Activated CD8-positive, alpha-beta memory T cell treated with anti-CD3 and anti-CD28 coated beads, Interleukin-2, amount 10 ng/mL, durations not matched to agents 7 days and 5 days (primary cell): ENCODE measurements at places on chromosomes 13 and 19. TPM values are rescaled to one million over a fixed set of nuclear protein-coding genes. Genes with fewer than 3 reads are reported as not detected.
A peak's percentile ranks its signal among the peaks of the same experiment; 100 is the strongest.

TNNI3 gene
- not detected for total RNA-seq

C13orf42 gene
- total RNA-seq = not detected

ZNF441 gene
- 9.4 TPM for total RNA-seq

METTL21C gene
- not detected for total RNA-seq

BRME1 gene
- 4.4 TPM for total RNA-seq

ZNF329 gene
- total RNA-seq = 4.0 TPM

DNA sequence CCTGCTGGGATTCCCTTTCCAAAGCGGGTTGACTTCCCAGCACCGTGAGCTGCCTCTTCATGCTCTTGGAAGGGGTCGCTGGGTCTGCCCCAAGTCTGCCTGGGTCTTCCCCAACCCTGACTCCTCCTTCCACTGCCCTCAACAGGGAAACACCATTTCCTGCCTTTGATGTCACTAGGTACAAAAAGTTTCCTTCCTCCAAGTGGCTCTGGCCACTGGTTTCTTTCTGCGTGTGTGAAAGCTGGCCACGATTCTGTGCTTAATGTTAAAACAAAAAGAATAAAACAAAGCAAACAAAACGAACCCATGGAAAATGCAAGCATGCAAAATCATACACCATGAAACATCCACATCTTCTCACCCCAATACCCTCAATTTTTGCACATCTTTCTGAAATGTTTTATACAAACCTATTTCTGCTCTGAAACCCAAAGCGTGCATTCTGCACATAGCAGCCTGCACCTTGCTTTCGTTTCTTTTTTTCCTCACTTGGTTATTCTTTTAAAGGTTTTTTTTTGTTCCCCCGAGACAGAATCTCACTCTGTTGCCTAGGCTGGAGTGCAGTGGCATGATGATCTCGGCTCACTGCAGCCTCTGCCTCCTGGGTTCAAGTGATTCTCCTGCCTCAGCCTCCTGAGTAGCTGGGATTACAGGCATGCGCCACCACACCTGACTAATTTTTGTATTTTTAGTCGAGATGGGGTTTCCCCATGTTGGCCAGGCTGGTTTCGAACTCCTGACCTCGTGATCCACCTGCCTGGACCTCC lies 12.5 kb upstream of the TNFSF9 start:
- peak overlapping the region; percentile 86 for H3K27ac ChIP-seq
- peaks cover 2% of the 10 kb centered on the region for H3K36me3 ChIP-seq
- H3K4me3 ChIP-seq = peak overlapping the region; percentile 67
- H3K27me3 ChIP-seq = no peaks in the 10 kb centered on the region
- peak; percentile 76 for DNase-seq

GRCh38 chr13:50485979-50486935 lies 357.2 kb downstream of the DLEU7 start:
- no peaks in the 10 kb centered on the region for H3K36me3 ChIP-seq
- H3K27me3 ChIP-seq = peaks cover 17% of the 10 kb centered on the region
- H3K4me3 ChIP-seq = no peak overlapping the region

- no peak overlapping the region for H3K27ac ChIP-seq
- no peaks in the 10 kb centered on the region for H3K36me3 ChIP-seq
- H3K4me1 ChIP-seq = no peaks in the 10 kb centered on the region
- no peaks in the 10 kb centered on the region for H3K27me3 ChIP-seq
Observed at GRCh38 chr13:109941951-109942350, 155.6 kb upstream of the IRS2 start.

- H3K27ac ChIP-seq = no peak overlapping the region
- DNase-seq = no peak
- no peaks in the 10 kb centered on the region for H3K36me3 ChIP-seq
- H3K4me1 ChIP-seq = no peaks in the 10 kb centered on the region
- no peak overlapping the region for H3K4me3 ChIP-seq
- H3K27me3 ChIP-seq = no peaks in the 10 kb centered on the region
Observed at GRCh38 chr13:22936228-22936627, 244.6 kb upstream of the SGCG start.

GRCh38 chr13:51457086-51457815 lies 4.4 kb upstream of the INTS6 start:
- H3K27me3 ChIP-seq = no peaks in the 10 kb centered on the region
- H3K36me3 ChIP-seq = peaks cover 32% of the 10 kb centered on the region

DNA sequence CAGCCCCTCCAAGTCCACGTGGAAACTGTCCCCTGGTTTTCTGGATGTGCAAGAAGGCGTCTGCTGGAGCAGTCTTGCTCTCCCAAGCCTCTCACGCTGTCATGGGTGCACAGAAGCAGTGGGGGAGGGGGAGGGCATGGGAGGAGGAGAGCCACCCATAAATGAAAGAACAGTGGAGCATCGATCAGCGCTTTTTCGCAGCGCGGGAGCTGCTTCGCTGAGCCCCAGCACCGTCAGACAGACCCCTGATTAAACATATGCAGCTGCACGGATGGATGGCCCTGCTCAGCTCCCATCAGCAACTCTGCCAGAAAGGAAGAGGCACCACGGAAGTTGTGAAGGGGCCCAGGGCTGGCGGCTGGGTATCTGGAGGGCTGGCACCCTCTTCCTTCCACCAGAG lies 264.9 kb downstream of the UQCRFS1 start:
- no peak for DNase-seq
- no peaks in the 10 kb centered on the region for H3K36me3 ChIP-seq
- no peak overlapping the region for H3K27ac ChIP-seq
- no peaks in the 10 kb centered on the region for H3K4me1 ChIP-seq

GRCh38 chr19:4657262-4657661 lies 12.9 kb downstream of the MYDGF start:
- H3K4me1 ChIP-seq = peaks cover 11% of the 10 kb centered on the region
- peaks cover 13% of the 10 kb centered on the region for H3K36me3 ChIP-seq
- no peak overlapping the region for H3K27ac ChIP-seq
- no peaks in the 10 kb centered on the region for H3K27me3 ChIP-seq
- no peak for DNase-seq
- no peak overlapping the region for H3K4me3 ChIP-seq

GRCh38 chr13:58977085-58977484 lies 1186.6 kb downstream of the DIAPH3 start:
- H3K4me3 ChIP-seq = no peak overlapping the region
- H3K27ac ChIP-seq = no peak overlapping the region
- no peak for DNase-seq

- H3K27ac ChIP-seq = no peak overlapping the region
- peaks cover 50% of the 10 kb centered on the region for H3K27me3 ChIP-seq
- no peak for DNase-seq
- no peak overlapping the region for H3K4me3 ChIP-seq
- H3K36me3 ChIP-seq = no peaks in the 10 kb centered on the region
Observed at GRCh38 chr13:28822151-28822550, 2.0 kb downstream of the MTUS2 start.

- DNase-seq = no peak
- H3K4me1 ChIP-seq = peaks cover 34% of the 10 kb centered on the region
- H3K36me3 ChIP-seq = no peaks in the 10 kb centered on the region
Observed at GRCh38 chr19:39127812-39128515, 2.4 kb downstream of the PAK4 start.

DNA sequence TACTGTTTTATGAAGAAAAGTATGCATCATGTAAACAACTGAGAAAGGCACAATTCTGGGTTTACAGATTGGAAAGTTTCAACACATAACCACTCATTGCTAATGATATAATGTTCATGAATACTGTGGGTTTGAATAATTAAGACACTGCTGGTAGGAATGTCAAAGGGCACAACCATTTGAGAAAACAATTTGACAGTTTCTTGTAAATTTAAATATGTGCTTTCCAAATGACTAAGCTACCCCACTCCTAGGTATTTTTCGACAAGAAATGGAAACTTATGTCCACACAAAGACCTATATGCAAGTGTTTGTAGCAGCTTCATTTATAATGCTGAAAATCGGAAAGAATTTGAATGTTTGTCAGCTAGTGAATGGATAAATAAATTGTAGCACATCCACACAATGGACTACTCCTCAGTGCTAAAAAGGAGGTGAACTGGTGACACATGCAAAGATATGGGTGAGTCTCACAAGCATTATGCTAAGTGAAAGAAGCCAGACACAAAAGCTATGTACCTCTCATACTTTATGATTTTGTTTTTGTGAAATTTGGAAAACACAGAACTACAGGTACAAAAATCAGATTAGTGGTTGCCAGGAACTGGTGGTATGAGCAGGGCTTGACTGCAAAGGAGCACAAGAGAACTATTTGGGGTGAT lies 44.8 kb upstream of the FLT1 start:
- H3K36me3 ChIP-seq = peaks cover 5% of the 10 kb centered on the region
- H3K27me3 ChIP-seq = peaks cover 12% of the 10 kb centered on the region
- H3K4me1 ChIP-seq = peaks cover 15% of the 10 kb centered on the region

DNA sequence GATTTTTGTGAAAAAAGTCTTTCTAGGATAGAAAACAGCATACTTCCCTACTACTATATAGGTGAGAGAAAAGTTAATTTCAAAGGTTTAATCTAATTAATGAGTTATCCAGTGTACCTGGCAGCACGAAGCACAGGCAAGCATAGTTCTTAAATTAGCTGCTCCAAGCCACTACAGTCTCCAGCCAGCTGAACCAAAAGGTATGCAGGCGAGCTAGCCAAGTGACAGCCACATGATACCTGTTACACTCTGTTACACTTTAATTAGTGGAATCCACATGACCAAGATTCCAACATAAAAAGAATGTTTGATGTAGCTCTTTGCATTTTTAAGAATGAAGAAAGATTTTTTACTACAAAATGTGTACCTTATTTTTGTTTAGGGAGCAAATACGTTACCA lies 15.5 kb downstream of the SLC25A30 start:
- H3K27me3 ChIP-seq = no peaks in the 10 kb centered on the region
- peaks cover 51% of the 10 kb centered on the region for H3K4me1 ChIP-seq
- no peak overlapping the region for H3K4me3 ChIP-seq
- no peak for DNase-seq
- H3K27ac ChIP-seq = no peak overlapping the region

DNA sequence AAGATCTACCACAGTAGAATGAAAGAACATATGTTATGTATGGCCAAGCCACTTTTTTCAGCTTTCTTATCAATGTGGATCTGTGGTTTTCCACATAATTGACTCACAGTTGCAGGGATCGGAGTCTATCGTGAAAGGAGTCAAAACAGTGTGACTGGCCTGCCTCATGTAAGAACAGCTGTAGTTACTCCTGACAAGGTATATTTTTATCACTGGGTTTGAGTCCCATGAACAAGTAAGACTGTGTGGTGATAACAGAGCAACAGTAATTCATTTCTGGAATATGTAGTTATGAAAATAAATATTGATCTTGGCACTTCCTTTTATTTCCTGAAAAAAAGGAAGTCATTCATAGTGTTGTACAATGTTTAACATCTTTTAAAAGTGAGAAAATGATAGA lies 416.6 kb downstream of the KLF12 start:
- H3K27me3 ChIP-seq = no peaks in the 10 kb centered on the region
- no peak overlapping the region for H3K27ac ChIP-seq
- H3K4me3 ChIP-seq = no peak overlapping the region
- H3K4me1 ChIP-seq = peaks cover 51% of the 10 kb centered on the region

DNA sequence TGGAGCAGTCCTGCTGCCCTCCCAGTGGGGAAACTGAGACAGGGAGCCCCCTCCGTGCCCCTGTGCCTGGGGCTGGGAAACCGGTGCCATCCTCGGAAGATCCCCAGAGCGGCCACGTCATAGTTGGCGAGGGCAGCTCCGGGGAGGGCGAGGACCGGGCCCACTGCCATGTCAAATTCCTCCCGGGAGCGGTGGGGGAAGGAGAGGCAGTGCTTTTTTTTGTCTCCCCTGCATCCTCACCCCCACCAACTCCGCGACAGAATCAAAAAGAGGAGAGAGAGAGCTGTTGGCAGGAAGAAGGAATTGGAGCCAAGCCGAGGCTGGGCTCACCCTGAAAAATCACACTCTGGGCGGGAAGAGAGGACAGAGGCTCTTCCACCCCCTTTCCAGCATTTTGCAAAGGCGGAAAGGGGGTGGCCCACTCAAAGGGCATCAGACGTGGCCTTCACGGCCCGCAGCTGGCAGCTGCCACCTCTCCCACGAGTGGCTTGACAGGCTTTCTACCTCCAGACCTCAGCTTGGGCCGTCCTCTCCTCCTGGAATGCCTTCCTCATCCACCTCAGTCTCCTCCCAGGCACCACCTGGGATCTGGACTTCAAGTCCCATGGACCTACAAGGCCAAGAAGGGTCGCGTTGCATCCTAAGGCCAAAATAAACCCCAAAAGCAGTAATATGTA lies 19.6 kb upstream of the NFIC start:
- H3K27me3 ChIP-seq = no peaks in the 10 kb centered on the region
- H3K27ac ChIP-seq = no peak overlapping the region
- no peaks in the 10 kb centered on the region for H3K4me1 ChIP-seq
- DNase-seq = no peak
- no peaks in the 10 kb centered on the region for H3K36me3 ChIP-seq
- H3K4me3 ChIP-seq = no peak overlapping the region

DNA sequence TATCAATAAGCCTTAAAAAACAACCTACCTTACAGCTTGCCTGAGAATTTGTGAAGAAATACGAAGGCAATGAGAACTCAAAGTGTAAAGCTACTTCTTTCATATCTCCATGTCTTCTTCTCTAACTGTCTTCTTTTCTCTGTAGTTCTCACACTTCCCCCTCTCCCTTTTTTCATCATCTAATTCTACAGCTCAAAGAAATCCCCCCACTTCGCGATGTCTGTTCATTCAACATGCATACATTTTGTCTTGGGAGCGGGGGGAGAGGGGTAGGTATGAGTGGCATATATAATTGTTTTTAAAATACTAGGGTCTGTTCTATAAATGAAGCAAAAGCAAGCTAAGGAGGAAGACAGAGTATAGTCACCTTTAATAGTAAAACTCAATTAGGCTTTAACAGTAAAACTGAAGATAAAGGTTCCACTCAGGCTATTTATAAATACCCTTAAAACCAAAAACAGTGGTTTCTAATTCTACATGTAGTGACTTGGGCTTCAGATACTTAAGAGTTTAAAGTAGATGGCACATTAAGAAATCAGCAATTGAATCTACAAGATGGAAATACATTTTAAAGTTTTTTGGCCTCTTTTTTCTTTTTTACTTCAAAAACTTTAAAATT lies 106.9 kb downstream of the KLF12 start:
- peaks cover 28% of the 10 kb centered on the region for H3K36me3 ChIP-seq
- H3K27me3 ChIP-seq = no peaks in the 10 kb centered on the region

DNA sequence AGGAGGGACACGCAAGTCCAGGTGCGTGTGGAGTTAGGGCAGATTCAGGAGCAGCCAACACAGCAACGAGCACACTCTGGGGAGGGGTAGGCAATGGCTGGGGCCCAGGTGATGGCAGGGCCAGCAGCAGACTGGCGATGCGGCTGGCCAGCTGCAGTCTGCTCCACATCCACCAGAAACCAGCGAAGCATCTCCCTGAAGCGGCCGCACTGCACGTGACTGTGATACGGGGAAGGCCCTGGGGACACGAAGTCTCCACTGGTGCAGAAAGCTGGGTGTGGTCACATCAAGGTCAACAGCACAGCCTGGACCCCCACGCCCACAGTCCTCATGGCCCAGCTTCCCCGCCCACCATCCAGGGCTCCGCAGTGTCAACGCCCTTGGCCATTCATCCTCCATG lies 21.3 kb upstream of the EPHX3 start:
- no peak overlapping the region for H3K27ac ChIP-seq
- H3K36me3 ChIP-seq = peaks cover 31% of the 10 kb centered on the region
- DNase-seq = no peak
- no peaks in the 10 kb centered on the region for H3K27me3 ChIP-seq
- no peaks in the 10 kb centered on the region for H3K4me1 ChIP-seq

GRCh38 chr13:49669735-49670309 lies 21.5 kb downstream of the EBPL start:
- peaks cover 25% of the 10 kb centered on the region for H3K36me3 ChIP-seq
- no peak overlapping the region for H3K27ac ChIP-seq
- H3K4me1 ChIP-seq = peaks cover 4% of the 10 kb centered on the region
